Activated naive CD8-positive, alpha-beta T cell treated with anti-CD3 and anti-CD28 coated beads for 36 hours (primary cell): ENCODE measurements at places on chromosomes 12 and 14. TPM values are rescaled to one million over a fixed set of nuclear protein-coding genes. Genes with fewer than 3 reads are reported as not detected.

The EFS gene
- total RNA-seq, result not detected

The MFAP5 gene
- total RNA-seq, result not detected

The SLC38A4 gene
- not detected for total RNA-seq

The KIF5A gene
- total RNA-seq, result 1.7 TPM

DNA sequence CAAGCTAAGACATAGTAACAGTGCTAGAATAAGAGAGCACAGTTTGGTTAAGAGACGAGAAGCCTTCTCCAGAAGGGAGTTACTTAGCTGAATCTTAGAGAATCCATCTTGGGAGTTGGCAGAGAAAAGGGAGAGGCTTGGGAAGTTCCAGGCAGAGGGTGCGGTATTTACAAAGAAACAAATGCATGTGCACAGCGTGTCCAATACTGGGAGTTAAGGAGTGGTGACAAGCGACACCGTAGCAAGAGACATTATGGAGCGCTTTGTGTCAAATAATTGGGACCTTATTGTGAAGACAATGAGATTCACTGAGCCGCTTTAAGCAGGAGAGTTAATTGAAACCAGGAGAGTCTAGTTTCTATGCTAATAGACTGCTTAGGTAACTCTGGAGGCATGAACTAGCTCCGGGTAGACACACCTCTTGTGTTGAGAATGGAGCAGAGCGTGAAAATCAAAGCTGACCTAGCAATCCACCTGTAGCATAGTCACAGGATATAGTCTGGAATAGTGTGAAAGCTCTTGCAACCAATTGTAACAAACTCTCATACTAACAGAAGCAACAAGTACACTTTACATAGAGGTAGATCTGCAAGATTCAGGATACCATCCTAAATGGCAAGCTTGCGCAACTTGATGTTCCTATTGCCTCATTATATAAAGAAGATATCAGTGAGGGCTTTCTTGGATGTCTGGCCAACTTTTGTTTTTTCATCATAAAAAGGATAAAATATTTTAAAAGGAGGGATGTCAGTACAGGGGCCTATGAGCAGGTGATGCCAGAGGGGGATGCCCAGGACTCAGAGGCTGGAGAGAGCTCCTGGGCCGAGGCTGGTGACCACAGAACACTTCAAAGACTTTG, 5.3 kb downstream of the ALDH1L2 start:
- peaks cover 18% of the 10 kb centered on the region for H3K27me3 ChIP-seq
- no peaks in the 10 kb centered on the region for H3K36me3 ChIP-seq
- no peak overlapping the region for H3K27ac ChIP-seq
- DNase-seq, result no peak
- H3K4me1 ChIP-seq, result peaks cover 4% of the 10 kb centered on the region

DNA sequence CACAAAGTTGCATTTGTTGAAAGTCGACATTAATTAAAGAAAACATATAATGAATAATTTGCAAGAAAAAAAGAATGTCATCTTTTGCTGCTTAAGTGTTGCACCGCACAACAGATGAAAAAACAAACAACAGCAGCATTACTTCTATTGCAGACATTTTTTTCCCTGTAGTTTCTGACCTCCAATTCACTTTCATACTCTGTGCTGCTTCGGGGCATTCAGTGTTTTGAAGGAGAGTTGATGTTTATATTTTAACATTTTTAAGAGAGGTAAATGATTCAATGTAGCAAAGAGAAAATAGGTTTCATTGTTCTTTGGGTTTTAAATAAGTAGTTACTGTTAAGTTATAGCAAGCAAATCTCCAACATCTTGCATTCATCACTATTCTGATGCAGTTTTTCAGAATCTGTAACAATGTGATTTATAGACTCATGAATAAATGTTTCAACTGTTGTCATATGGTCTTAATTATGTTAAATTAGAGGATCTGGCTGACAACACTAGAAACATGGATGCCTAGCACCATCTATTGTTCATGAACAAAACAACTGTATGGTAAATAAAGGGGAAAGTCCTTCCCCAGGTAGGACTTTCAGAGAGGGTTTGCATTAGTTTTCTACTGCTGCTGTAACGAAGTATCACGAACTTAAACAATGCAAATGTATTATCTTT, 168.1 kb downstream of the BCAT1 start:
- no peak overlapping the region for H3K27ac ChIP-seq
- H3K4me3 ChIP-seq, result no peak overlapping the region
- H3K4me1 ChIP-seq, result no peaks in the 10 kb centered on the region
- DNase-seq, result no peak
- H3K27me3 ChIP-seq, result peaks cover 19% of the 10 kb centered on the region

DNA sequence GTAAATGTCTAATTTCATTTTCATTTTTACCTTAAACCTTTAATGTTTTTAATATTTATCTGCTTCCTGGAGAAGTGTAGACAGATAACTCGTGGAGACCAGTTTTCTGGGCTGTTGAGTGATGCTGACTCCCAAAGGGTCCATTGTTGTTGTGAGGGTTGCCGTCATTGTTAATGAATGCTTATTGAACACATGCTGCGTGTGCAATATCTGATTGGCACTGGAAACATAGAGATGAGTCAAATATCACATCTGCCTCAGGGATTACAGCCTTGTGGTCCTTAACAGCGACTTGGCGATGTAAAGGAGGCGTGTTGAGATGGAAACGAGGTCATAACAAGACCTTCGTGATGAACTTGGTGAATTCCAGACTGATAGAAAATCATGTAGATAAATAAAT, 85.9 kb downstream of the FBXW8 start:
- no peak overlapping the region for H3K27ac ChIP-seq
- H3K4me1 ChIP-seq, result peaks cover 6% of the 10 kb centered on the region
- peak; percentile 3 for DNase-seq
- no peak overlapping the region for H3K4me3 ChIP-seq
- no peaks in the 10 kb centered on the region for H3K27me3 ChIP-seq
- H3K36me3 ChIP-seq, result no peaks in the 10 kb centered on the region

DNA sequence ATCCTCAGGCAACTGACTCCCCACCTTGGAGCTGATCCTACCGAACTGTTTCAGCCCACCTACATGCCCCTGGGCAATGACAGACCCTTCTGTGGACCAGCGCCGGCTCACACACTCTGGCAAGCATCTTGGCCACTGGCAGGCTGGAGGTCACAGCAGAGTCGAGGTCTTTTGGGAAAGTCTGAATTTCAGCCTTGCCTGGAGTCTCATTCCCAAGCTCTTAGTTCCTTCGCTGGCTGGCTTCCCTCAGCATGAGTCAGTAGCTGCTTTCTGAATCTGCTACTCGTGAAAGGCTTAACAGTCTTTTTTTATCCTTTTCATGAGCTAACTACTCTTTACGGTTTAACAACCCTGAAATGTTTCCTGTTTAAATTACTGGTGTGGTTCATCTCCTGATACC, 44.5 kb downstream of the ASCL4 start:
- H3K4me1 ChIP-seq, result no peaks in the 10 kb centered on the region
- DNase-seq, result no peak
- H3K27me3 ChIP-seq, result peaks cover 10% of the 10 kb centered on the region

DNA sequence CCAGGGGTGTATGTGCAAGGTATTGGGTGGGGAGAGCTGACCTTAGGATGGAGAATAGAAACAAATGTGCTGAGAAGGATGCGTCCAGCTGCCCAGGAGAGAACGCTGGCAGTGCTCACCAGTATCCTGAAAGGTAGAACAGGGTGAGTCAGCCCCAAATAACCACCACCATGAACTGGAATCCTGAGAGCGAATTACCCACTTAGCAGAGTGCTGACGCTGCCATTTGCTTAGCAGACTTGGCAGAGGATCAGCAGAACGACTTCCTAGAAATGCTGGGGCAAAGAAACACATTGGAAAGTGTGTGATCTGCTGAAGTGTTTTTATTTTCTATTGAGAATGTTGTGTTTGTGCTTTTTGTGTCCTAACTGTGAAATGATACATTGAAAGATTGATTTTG, 213.6 kb downstream of the ADGRD1 start:
- no peak overlapping the region for H3K27ac ChIP-seq
- H3K4me3 ChIP-seq, result no peak overlapping the region
- no peaks in the 10 kb centered on the region for H3K36me3 ChIP-seq

- H3K27ac ChIP-seq, result no peak overlapping the region
- no peak for DNase-seq
- peaks cover 30% of the 10 kb centered on the region for H3K36me3 ChIP-seq
These were observed 6.0 kb upstream of the CSAD start for GRCh38 chr12:53186745-53187144.
